Tibial nerve (tissue), 4 donors: ENCODE measurements at places on chromosomes 12 and 14.

DNA sequence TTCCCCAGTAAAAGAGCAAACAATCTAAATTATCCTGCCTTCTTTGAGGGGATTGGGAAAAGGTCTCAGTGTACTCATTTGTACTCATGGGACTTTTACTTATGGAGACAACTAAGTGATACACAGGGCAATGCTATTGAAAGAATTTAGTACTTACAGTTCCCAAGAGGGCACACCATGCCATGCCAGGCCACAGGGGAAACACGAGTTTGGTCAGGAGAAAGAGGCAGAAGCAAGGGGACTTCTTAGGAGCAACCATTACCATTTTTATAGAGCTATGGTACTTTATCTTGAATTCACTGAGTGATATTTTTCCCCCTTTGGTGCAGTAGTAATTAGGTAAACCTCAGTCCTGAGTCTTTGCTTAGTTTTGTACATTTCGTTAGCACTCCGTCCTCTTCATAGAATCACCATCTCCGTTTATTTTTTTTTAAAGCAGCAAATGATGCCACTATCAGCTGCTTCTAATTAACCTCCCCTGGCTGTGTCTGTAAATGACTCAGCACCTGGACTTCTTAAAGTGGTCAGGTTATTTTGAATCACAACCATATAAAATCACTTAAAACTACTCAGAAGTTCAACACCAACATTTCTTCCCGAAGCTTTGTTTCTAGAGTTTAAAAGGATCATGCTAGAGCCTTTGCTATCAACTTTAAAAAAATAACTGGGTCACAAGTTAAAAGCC is 5.9 kb upstream of the WASHC3 start:
- no peak for DNase-seq

DNA sequence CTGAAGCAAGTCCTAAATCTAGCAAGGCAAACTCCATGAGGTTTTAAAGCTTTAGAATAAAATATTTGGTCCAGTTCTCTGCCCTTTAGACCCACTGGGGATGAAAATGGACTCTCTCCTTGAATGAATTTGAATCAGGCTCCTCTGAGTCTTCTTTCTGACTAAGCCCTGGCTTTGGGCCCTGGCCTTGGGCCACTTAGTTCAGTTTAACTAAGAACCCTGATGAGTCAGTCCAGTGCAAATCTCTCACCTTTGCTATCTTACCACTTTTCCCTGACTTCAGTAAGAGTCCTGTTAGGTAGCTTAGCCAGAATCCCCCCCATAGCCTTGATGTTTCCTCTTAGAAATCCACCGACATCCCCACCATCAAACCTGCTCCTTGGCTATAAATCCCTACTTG is 427.5 kb downstream of the SNAPC1 start:
- no peak for DNase-seq

DNA sequence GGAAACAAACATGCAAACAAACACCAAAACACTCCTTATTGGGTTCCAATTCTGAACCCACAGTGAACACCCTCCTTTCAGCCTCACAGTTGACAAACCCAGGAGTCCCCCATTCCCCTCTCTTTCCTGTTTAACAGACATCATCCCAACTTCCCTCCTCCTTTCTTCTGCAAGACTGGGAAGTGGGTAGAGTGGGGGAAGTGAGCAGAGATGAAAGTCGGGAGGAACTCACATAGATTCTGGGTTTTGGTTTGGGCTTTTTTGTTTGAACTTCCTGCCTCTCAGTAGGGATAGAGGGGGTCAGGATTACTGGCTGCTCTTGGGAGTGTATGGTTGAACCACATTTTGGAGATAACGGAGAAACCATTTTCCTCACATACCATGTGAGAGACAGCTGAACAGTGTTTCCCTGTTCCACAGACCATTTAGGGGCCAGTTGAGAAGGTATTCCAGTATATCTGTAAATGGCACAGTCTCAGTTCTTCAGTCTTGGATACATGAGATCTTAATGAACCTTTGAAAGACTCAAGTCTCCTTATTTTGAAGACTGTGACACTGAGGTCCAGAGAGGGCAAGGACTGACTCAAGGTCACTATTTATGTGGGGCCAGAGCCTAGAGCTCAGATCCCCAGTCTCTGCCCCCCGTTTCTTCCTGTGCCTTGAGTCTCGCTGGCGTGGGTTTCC is 3.9 kb upstream of the GPR84 start:
- no peak for DNase-seq

GRCh38 chr12:108832730-108833354 is 24.5 kb downstream of the SSH1 start:
- no peak for DNase-seq

DNA sequence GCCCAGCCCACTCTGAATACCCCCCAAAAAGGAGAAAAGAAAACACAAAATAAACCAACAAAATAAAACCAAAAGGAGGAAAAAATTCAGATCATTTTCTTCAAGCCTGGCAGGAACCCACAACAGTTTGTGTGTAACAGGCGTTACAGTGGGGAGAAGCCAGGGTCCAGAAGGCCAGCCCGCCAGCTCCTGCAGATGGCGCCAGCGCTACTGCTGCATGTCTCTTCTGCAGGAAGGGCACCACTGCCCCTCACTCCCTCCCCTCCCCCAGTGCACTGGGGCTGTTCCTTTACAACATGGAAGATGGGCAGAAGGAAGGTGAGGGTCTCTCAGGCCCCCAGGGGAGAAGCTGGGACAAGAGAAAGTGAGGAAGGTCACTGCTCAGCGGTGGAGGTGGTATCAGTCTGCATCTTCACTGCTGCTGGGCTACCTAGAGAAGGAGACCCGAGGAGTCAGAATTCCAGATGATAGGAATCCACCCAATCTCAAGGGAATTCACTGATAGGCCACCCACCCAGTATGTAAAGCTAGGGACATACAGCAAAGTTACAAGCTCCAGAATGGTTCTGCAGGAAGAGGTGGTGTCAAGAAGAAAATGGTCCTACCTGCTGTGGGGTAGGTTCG is 2.3 kb upstream of the NOP2 start:
- no peak for DNase-seq

GRCh38 chr12:66751432-66752113 is 72.7 kb upstream of the GRIP1 start:
- DNase-seq, result no peak

- DNase-seq, result no peak
Measured at GRCh38 chr12:131635491-131636122, 75.3 kb upstream of the SFSWAP start.

DNA sequence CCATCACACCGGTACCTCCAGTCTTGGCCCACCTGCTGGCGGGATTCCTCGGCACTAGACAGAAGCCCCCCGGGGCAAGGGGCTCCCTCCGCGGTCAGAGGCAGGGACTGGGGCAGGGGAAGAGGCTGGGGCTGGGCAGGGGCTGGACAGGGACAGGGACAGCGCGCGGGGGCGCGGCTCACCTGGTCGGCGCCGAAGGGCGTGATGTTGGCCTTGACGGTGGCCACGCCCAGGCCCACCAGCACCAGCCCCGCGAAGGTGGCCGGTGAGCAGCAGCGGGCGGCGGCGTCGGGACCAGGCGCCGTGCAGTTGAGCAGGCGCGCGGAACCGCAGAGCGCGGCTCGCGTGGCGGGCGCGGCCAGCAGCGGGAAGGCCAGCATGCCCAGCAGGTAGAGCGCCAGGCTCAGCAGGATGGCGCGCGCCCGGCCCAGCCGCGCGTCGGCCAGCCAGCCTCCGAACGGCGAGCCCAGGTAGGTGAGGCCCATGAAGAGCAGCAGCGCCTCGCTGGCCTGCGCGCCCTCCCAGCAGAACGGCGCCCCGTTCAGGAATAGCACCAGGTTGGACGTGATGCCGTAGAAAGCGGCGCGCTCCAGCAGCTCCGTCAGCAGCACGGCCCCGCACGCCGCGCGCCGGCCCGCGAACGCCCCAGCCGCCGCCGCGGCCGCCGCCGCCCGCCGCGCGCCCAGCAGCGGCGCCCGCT is 392 bp downstream of the SLC15A4 start:
- DNase-seq, result no peak
